Left lobe of liver (tissue), 2 donors: ENCODE measurements at places on chromosomes 16 and 17.
A peak's percentile ranks its signal among the peaks of the same experiment; 100 is the strongest.

GRCh38 chr16:66175058-66175457, 191.4 kb upstream of the CDH5 start:
- no peak for DNase-seq

GRCh38 chr17:77968788-77969187, 10.3 kb downstream of the TNRC6C start:
- no peak for DNase-seq

DNA sequence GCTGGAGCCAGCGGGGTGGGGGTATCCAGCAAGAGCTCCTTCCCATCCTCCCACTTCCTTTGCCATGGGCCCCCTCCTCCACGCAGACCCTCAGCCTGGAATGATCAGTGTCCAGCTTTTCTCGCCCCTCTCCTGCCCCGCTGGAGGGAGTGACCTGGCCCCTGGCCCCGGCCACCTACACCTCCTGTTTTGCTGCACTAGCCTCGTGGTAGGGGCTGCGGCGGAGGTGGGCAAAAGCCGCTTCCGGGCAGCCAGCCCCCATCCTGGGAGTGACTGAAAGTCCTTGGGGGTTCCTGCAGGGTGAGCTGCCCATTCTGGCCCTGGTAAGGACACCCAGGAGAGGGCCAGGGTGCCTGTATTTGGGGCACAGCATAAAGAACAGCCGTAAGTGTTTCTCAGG, 295.7 kb downstream of the SEC14L1 start:
- no peak for DNase-seq

- no peak for DNase-seq
These were observed 47.3 kb downstream of the BRIP1 start for GRCh38 chr17:61815863-61816503.

- DNase-seq, result no peak
These were observed 407.3 kb downstream of the UTP18 start for GRCh38 chr17:51667706-51668083.

DNA sequence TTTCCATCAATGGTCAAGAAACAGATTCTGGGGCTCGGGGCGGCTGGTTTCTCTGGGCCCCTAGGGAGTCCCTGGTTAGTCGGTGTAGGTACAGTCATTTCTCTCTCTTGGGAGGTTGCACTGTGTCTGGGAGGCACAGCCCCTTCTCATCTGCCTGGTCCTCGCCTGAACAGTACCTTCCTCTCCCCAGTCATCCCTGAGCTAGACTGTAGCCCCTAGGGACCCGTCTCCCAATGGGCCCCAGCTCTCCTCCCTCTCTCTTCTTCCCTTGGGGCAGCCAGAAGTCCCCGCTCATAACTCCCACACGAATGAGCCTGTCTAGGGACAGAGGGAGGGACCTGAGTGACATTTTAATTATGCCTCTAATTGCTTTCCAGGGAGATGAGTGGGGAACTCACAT, 20.2 kb upstream of the CPSF4L start:
- no peak for DNase-seq

- no peak for DNase-seq
These were observed 10.6 kb upstream of the SUZ12 start for GRCh38 chr17:31926100-31926729.

DNA sequence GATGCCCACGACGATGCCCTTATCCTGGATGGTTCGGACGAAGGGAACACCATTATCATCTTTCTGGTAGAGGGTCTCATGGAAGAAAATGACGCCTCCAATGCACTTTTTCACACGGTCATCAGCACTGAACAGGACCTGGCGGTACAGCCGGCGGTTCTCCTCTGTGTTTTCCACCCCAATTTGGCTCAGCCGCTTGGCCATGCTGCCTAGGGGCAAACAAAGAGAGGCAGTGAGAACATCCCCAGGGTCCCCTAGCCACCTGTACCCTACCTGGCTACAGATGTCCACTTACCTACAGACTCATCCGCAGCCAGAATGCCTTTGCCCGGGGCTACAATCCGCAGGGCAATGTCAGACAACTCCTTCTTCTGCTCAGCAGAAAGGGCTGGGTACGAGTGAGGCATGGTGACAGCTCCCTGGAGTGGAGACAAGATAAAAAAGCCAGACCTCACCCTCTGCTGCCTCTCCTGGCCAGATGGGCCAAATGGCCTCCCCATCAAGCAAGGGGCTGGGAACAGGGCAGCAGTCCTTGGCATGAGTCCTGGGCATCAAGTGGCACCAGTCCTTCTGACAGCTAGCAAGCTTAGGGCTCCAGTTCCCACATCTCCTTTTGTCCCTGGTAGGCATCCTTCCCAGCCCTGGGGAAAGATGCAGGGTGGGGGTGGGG, 1.4 kb downstream of the ALDOC start:
- DNase-seq, result no peak

- no peak for DNase-seq
These were observed 26.6 kb downstream of the TMEM238L start for GRCh38 chr17:10777131-10777807.

DNA sequence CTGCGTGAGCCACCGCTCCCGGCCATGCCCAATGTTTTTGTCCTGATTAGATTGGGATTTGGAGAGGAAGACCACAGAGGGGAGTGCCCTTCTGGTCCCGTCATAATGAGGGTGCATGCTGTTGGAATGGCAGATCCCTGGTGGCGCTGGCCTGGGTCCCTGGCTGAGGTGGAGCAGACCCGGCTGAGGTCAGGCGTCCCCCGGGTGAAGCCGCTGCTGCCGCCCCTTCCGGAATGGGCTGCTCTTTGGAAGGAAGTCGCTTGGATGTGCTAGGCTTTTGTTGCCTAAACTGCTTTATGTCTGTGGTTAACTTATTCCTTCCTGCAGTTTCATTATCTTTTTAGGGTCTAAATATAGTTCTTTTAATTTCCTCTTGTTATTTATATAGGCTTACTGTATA, 120.3 kb upstream of the CHMP6 start:
- no peak for DNase-seq

DNA sequence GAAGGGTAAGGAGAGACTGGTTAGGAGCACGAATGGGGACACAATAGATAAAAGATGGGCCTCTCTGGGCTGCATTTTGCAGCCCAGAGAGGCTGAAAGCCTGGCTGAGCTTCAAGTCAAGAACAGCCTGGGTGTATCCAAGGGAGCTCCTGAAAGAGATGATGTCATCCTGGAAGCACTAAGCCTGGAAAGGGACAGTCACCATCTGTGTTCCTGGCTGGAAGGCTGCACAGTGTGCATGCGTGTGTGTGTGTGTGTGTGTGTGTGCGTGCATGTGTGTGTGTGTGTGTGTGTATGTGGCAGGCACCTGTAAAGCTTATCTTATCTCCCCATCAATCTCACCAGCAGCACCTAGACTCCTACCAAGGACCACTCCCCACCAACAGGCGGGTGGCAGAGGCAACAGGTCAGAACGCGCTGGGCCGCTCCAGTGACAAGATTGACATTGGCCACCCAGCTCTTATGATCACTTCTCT, 44.1 kb downstream of the COG7 start:
- no peak for DNase-seq

DNA sequence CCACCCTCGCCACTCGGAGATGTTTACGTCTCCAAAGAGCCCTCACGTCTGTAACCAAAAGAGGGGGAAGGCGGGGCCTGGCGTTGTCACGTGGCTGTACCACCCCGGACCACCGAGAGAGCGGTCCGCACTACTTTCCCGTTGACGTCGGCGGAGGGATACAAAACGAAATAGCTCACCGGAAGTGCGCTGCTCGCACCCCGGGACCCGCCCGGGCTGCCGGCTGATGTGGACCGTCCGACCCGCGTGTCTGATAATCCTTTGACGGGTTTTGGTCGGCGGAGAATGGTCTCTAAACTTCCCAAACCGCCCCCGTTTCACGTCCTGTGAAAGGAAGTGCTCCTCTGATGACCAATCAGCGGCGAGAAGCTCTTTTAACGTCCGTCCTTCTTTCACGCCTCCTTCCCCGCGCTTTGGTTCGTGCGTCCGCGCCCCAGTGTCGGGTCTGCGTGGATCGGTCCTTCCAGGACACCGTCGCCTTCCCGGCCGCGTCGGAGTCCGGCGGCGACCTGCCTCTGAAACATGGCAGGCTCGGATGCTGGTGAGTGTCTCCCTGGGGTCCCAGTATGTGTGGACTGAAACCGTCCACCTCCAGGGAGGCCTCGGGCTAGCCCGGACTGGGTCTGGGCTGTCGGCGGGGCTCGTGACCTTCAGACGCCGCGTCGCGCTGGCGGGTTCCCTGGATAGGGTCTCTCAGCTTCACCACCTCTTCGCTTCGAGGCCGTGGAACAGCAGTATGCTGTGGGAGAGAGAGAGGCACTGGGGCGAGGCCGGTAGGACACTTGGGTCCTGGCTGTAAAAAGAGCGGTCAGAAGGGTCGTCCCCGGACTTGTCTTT, at the start of gene CEP95:
Gene CEP95, plus strand, starts transcription at position 402 of the 837 bp plus-strand sequence. Its CDS starts 121 bp downstream, at position 523.
- DNase-seq, result peak; percentile 93

DNA sequence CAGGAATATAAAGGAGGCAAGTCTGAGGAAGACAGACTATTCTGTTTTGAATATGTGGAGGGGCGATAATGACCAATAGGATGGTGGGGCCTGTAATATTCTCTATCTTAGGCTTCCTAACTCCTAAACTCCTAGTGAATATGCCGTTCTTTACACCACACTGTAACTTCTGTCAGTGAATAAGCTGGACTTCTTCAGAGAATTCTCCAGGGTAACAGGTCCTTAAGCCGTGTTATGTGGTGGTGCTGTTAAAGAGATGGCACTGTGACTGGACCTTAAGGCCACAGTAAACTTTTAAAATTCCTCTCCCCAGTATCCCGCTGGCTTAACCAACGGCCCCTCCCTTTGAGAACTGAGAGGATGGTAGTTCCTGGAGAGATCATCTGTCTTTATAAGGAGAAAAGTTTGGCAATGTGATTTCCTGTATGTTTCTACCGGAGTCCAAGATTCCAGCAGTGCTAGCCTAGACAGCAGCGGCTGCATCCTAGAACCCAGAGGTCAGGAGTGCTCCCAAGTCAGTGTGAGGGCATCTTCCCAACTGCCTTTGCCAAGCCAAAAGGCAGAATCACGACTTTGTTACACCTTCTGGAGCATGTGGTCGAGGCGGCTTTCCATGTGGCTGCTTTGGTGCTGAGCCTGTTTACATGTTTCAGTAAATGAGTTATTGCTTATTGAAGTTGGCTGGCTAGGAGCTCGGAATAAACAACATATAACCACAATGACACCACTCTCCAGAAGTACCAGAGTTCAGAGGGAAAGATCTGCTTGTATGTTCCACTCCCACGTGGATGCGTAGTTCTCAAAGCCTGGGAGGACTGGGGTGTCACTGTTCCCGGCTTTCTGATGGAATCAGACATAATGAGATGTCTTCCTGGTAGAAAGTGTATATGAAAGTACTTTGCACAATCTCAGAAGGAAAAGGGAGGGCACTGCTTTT, 41.0 kb downstream of the TUBD1 start:
- DNase-seq, result peak; percentile 37

DNA sequence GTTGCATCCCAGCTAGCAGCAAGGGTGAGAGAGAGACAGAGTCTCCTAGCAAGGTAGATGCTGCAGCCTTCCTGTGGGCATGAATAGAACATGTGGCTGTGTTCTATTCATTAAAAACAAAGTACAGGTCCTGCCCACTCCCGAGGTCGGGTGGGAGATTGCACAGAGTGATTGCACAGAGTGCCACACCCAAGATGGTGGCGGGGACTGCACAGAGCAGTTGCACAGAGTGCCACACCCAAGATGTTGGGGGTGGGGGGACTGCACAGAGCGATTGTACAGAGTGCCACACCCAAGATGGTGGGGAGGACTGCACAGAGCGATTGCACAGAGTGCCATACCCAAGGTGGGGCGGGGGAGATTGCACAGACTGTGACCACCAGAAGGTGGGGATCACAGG, 410.8 kb upstream of the EEF2KMT start:
- no peak for DNase-seq
